A673 (cell line): ENCODE measurements at places on chromosomes 1 and 21. TPM values are rescaled to one million over a fixed set of nuclear protein-coding genes. Genes with fewer than 3 reads are reported as not detected.

GRCh38 chr1:245216366-245217115 lies 61.8 kb downstream of the KIF26B start:
- DNase-seq, result peak; percentile 44

Gene CRP
- not detected in 2 replicates for total RNA-seq

Gene EPHB2
- 10.4 and 12.3 TPM in 2 replicates for total RNA-seq

DNA sequence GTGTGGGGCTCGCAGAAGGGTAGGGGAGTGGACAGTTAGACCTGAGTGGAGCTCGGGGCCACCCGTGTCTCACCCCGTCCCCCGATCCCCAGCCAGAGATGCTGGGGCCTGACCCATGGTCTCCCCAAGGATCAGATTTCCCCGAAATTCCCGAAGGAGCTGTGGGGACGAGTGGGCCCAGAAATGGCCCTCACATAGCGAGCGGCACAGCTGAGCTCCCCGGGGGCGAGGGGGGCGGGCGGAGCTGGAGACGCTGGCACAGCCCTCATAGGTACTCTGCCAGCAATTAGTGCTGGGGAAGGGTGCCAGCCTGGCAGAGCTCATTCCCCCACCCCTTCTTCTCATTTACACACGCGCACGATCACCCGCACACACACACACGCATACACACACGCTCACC lies 9.2 kb downstream of the CASZ1 start:
- DNase-seq, result no peak

GRCh38 chr1:32897082-32898049 lies 3.8 kb downstream of the TMEM54 start:
- no peak for DNase-seq

Gene TTC34
- total RNA-seq, result 0.84 and 1.5 TPM in 2 replicates

DNA sequence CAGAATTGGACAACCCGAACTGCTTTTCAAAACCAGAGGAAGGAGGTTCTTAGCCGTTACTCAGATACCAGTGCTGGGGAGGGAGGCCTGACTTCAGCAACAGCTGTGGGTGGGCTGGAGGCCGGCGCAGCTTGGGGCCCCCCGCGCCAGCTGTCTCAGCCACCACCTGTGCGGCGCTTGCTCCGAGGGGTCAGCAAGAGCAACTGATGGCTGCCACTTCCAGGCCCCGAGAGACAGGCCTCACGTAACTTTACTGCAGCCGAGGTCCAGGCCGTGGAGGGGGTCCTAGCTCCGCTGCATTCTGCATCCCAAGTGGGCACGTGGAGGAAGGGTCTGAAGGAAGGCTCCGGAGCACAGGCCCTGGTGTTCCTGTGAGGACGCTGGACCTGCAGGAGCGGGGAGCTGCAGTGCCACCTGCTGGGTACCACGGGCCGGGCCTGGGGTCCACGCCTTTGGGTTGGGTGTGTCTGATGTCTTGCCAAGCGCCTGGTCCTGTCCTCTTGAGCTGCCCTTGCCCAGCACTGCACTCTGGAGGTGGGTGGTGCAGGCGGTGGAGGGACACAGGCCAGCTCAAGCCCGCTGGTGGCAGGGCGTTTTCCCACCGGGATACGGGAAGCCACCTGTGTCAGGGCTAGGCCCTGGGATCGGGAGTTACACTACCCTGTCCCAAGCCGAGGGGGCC lies 9.8 kb downstream of the THAP3 start:
- peak; percentile 45 for DNase-seq

- DNase-seq, result no peak
Observed at GRCh38 chr1:176211396-176212165, 4.5 kb upstream of the COP1 start.

DNA sequence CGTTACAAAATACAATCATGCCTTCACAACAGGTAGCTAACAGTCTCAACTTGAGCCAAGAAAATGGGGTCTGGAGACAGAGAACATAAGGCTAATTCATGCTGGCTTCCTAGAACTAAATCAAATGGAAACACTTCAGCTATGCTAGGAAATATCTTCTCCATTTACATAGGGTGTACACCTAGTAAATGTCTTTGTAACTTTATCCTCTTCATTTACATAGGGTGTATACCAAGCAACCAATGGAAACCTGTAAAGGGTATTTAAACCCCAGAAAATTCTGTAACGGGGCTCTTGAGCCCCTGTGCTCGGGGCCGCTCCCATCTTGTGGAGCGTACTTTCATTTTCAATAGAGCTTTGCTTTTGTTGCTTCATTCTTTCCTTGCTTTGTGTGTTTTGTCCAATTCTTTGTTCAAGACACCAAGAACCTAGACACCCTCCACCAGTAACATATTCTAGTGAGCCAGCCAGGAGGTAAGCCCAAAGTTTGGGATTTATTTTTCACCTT lies 19.5 kb upstream of the CYP4X1 start:
- no peak for DNase-seq

Gene NCMAP
- not detected in 2 replicates for total RNA-seq

Gene C1orf87
- not detected in 2 replicates for total RNA-seq

Gene LCE1D
- not detected in 2 replicates for total RNA-seq

GRCh38 chr1:76291191-76291590 lies 216.6 kb downstream of the ST6GALNAC3 start:
- DNase-seq, result no peak

Gene MDM4
- total RNA-seq, result 71.3 and 86.1 TPM in 2 replicates

- peak; percentile 31 for DNase-seq
Observed at GRCh38 chr1:19582318-19582717, 61.8 kb upstream of the NBL1 start.

Gene ZYG11A
- 0.17 and 0.31 TPM in 2 replicates for total RNA-seq

DNA sequence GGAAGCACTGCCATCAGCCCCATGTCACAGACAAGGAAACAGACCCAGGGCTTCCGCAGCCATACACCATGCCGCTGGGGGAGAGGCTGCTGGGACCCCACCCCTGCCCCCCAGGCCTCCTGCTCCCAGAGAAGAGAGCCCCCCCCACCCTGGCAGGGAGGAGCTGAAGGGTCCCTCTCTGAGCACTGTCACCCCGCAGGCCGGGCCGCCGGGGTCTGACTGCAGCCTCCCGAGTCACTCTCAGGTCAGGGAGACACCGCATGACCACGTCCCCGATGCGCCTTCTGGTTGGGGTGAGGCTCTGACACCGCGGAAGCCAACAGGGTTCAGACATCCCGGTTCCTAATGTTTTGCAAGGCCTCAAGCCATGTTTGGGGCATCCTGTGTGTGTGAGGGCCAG lies 102.3 kb downstream of the SIK1 start:
- no peak for DNase-seq

DNA sequence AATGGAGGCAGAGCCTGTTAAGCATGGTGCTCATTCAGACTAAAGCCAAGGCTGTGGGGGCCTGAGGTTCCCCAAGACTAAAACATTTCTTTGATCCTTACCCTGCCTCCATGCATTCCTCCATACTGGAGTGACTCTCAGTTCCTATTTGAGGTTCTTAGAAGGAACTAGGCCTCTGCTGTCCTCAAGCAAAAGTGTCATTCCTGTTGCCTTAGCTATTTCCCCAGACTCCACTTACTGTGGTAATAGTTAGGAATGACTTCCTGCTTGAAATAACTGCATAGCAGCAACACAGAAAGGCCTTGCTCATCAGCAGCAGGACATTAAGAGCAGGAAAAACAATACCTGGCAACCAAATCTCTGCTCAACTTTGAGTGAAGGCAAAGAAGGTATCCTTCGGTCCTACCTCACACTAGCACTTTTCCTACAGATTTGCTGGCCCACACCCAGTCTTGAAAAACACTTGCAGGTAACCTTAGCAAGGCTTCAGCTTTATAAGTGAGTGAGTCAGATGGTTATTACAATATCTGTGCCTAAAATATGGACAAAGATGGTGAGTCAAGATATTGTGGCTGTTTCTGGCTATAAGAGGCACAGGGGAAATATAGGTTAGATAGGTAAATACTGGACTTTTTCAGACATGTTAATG lies 14.8 kb downstream of the LRRC41 start:
- DNase-seq, result no peak

DNA sequence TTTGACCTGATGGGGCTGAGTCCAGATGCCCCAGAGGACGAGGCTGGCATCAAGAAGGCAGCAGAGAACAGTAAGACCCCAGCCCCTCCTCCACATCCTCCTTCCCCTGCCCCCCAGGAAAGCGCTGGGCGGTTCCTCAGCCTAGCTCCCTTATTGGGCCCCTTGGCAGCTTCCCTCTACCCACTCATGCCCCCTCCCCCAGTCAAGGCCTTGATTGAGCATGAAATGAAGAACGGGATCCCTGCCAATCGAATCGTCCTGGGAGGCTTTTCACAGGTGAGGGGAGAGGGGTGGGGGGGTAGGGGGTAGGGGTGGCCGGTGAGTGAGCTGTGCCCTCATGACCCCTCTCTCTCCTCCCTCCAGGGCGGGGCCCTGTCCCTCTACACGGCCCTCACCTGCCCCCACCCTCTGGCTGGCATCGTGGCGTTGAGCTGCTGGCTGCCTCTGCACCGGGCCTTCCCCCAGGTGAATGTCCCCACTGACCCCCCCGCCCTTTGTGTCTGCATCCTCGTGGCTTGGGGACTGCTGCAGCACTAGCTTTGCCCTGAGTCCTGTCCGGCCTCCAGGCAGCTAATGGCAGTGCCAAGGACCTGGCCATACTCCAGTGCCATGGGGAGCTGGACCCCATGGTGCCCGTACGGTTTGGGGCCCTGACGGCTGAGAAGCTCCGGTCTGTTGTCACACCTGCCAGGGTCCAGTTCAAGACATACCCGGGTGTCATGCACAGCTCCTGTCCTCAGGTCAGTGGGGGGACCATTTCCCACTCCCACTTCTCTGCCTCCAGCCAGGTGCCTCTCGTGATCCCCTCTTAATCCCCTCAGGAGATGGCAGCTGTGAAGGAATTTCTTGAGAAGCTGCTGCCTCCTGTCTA lies 3.2 kb downstream of the LYPLA2 start:
- no peak for DNase-seq
